ENCODE measurements at places on chromosomes 16 and 17.

GRCh38 chr17:62163847-62164246 is 98.8 kb upstream of the MED13 start:
- DNase-seq: no peak

DNA sequence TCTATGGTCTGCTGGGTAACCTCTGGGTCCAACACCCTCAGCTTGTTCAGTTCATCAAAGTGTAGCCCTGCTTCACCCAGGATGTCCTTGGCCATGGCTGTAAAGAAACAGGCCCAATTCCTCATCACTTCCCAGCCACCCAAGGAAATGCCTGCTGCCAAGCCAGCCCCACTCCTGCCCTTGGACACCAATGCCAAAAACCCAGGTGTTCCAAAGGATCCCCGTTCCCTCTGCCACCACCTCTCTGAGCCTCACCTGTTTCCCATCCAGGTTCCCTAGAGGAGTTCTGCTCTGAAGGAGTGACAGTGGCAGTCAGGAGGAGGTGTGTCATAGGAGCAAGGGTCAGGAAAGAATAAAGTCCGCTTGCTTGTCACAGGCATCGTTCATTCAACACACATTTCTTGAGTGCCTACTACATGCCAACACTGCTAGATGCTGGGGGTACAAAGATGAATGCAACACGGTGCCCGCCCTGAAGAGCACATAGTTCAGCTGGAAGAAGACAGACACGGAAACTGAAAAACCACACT is 3.3 kb downstream of the IFT20 start:
- DNase-seq: no peak

DNA sequence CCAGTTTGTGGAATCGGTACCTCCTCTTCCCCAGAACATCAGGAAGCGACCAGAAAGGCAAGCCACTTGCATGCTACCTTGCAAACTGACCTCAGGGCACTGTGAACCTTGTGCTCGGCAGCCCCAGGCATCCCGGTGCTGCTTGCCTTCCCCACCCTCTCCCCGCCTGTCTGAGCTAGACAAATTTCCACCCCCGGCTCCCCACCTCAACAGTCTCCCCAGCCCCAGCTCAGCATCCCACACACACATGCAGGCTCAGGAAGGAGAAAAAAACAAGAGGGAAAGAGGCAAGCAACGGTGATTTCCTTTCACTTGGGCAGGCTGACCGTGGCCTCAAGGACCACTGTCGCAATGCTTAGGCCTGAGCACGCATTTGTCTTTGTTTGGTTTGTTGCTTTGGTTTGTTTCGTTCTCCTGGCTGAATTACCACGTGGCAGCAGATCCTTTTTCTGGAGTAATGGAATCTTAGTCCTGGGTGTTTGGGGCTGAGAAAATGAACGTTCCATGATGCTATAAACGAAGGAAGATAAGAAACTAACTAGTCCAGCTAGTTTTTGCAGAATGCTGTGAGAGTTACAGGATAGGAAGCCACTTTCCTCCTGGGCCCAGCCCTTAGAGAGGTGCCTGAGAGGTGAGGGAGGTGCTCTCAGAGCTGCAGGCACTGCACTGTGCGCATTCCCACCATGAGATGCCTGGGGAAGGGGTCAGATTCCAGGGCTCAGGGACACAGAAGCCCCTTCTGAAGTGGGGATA is 27.9 kb downstream of the SDK2 start:
- no peak for DNase-seq

DNA sequence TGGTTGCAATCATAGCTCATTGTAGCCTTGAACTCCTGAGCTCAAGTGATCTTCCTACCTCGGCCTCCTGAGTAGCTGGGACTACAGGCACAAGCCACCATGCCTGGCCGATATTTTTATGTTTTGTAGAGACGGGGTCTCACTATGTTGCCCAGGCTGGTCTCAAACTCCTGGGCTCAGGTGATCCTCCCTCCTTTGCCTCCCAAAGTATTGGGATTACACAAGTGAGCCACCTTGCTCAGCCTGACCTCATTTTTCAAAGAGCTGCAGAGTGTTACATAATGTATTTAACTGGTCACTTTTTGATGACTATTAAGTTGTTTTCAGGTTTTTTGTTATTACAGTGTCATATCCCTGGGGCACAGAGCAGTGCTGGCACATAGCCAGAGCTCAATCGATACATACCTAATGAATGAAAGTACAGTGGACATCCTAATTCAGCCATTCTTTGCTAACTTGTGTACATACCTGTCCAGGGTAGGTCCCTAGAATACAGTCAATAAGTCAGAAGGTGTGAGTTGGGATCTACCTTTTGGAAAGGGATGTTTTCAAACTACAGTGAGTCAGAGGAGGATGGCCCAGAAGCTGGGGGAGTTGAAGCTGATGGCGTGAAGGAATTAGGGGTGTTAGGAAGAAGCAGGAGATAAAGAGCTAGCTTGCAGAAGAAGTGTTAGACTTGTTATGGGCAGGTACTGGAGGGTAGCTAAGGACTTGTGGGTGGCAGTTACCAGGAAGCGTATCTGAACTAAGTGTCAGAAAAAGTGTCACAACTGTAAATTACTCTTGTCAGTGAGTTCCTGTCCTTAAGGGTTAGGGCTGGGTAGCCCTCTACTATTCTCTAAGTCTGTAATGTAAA is 20.1 kb upstream of the CYLD start:
- DNase-seq: no peak

DNA sequence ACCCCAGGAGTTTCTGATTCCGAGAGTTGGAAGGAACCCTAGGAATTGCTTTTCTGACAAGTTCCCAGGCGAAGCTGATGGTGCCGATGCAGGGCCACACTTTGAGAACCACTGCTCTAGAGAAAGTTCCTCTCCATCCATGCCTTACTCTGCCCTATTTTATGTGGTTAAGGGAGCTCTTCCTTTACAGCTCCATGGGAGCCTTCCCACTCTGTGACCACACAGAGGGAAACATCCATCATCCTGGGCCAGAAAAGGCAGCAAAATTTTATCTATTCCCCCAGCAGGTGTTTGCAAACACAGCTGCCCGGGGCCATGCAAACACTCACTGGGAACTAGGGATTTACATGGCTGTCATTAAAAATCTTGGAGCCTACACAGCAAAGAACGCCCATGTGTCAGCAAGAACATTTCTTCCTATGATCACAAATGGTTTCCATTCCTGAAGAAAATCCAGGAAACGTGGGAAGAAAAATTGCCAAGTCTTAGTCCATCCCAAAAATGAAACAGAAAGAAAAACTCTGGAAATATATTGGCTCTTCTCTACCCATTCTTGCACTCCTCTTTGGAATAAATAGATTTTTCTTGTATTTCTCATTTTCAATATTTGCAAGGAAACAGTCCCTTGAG is 252.7 kb downstream of the PMP22 start:
- no peak for DNase-seq

- DNase-seq: no peak
Measured at GRCh38 chr16:71467810-71468209, 5.8 kb upstream of the ZNF23 start.

- DNase-seq: no peak
Measured at GRCh38 chr17:28612936-28613872, 781 bp downstream of the RSKR start.

- DNase-seq: no peak
Measured at GRCh38 chr16:82059983-82060421, 24.9 kb downstream of the HSD17B2 start.

GRCh38 chr16:52099382-52099781 is 447.6 kb downstream of the TOX3 start:
- no peak for DNase-seq

DNA sequence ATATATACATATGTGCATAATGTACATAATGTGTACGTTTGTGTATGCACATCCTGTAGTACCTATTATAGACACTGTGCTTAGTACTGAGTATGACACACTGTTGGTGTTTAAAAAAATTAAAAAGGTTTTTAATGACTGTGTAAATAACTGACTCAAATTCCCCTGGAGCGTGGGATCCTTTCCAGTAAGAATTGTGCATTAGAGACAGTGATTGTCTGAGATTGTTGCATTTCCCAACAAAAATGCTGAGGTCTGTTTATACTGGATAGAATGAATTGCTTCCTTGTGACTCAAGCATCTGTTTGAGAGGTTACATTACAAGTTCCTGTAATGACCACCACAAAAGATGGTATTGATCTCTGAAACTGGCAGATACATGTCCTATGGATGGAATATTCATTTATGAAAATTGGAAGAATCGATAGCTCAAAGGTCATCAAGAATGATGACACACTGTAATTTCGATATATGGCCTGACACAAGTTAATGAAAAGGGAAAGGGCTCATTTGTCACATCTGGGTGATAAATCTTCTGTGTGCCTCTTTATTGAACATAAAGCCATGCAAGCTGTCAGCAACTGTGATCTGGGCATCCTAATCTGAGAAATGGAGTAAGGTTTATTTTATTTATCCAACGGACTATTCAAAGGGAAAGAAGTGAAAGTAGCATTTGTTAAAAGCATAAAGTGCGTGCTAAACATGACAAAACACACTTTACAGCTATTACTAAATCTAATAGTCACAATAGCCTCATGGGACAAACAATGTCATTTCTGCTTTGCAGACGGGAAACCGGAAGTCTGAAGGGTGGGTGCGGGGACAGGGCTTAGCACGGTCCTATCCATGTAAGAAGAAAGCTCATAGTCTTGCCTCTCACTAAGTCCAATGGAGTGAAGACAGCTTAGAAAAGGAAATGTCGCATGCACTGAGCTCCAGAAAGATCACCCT is 228.8 kb downstream of the CDH11 start:
- DNase-seq: no peak

DNA sequence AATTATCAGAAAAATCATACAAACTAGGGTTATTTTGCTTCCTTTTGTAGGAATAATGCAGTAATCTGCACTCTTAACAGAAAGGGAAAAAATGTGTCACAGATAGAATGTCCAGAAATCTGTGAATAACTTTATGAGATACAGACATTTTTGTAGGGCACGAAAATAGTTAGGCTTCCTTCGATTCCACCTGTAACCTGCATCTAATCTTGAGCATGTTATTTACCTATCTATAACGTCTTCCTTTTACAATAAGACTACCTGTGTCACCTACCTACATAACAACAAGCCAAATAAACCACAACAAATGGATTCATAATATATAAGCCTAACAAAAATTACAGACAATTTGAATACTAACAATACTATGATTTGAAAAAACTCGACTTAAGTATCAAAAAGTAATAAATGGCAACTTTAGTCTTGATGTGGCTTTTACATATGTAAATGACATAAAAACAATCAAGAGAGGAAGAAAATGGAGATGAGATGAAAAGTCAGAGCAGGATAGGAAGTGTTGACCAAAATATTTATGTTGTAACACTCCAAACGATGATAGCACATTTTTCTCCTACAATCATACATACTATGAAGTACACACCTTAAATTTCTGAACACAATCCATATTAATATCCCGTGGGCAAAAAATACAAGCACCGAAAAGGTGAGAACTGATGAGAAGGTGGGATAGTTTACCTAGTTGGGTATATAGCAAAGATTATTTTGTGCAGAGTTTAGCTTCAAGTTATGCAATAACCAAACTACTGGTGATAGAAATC is 2.5 kb downstream of the STAT5B start:
- DNase-seq: no peak

GRCh38 chr16:78389009-78389498 is 289.6 kb downstream of the WWOX start:
- DNase-seq: no peak

GRCh38 chr16:71929048-71929447 is 33.7 kb downstream of the IST1 start:
- no peak for DNase-seq

GRCh38 chr17:68518063-68518815 is 6.0 kb downstream of the PRKAR1A start:
- DNase-seq: no peak

- no peak for DNase-seq
Measured at GRCh38 chr16:49011901-49012300, 269.7 kb downstream of the CBLN1 start.

GRCh38 chr16:53053967-53054669 is 673 bp upstream of the CHD9 start:
- DNase-seq: no peak

DNA sequence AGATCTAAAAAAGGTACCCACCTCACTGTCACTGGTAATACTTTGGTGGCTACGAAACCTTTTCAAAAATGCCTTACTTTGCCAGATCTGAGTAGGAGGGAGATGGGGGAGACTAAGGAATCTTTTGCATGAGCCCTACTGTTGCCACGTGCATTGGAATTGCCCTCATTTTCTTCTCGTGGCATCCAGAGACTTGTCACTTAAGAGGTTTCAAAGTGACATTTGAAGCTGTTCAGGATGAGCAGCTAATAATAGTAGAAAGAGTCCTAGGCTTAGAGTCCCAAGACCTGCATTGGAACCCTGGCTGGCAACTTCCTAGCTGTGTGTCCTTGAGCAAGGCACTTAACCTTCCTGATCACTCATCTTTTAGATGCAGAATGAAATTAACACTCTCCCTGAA is 43.5 kb downstream of the GPRC5B start:
- no peak for DNase-seq

DNA sequence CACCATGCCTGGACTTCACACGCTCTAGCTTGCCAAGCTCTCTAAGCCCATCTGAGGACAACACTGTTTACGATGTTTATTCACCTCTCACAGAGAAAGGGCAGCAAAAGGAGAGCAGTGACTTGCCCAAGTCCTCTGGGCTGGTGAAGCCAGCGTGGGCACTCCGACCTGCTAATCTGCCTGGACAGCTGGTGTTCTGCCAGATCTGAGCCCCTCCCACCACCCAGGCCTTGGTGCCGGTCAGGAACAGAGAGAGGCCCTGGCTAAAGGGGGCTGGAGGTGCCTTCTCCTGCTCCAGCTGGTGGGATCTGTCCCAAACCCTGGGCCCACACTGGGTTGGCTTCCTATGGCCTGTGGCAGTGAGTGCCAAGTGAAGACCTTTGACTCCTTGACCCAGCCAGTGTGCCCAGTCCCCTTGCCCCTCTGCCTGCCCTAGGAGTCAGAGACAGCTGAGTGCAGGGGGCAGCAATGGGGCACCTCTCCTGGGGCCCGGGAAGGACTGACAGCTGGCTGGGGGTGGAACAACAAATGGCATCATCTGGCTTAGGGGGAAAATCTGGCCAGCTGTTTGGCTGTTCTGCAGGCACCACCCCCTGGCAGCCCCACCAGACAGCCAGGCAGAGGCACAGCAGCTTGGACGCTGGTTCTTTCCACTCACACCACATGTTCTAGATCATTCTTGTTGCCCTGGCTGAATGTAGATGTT is 1.8 kb upstream of the SLC4A1 start:
- DNase-seq: no peak

- DNase-seq: peak; percentile 30
Measured at GRCh38 chr17:81523402-81524038, 4.7 kb upstream of the FSCN2 start.

DNA sequence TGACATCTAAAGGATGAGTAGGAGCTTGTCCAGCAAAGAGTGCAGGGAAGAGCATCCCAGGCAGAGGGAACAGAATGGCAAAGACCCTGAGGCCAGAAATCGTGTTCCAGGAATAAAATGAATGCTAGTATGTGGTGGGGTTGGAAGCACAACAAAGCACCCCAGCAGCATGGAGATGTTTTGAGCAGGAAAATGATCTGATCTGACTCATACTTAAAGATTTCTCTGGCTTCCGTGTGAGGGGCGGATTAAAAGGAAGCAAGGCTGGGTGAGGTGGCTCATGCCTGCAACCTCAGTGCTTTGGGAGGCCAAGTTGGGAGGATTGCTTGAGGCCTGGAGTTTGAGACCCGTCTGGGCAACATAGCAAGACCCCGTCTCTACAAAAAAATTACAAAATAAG is 2.3 kb downstream of the SLC5A11 start:
- DNase-seq: no peak
